ENCODE measurements at places on chromosomes 13 and 19.

DNA sequence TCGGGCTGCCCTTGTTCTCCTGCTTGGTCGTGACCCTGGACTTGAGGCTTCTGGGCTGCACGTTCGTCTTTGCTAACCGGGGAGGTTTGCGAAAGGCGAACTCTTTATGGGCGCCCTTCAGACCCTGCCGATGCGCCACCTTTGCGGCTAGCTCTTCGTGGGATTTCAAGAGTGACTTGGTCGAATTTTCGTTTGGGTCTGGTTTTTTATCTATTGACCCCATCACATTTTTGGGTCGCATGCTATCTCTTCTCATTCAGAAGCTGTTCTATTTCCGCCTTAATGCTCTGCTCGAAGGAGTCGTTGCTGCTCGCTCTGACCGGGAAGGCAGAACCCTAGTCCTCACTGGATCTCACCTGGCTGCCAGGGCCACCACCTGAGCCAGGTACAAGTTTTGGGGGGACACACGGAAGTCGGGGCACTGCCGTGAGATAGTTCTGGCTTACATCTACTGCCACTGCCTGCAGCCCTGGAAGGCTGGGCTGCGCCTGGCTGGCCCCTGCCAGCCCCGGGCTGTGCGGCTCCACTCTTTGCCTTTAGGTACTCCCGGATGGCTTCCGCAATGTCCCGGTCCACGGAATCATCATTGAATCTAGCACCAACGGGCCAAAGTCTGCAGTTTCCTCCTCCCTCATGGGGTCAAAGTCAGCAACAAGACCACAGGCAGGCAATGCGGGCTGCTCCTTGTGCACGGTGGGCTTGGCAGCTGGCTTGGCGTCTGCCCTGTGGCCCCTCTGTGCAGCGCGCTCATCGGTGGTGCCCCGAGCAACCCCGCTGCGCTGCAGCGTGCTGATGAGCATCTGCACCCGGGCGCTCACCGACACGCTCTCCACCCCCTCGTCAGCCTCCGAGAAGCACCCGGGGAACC lies 16.2 kb downstream of the RB1 start:
- no peak for DNase-seq

DNA sequence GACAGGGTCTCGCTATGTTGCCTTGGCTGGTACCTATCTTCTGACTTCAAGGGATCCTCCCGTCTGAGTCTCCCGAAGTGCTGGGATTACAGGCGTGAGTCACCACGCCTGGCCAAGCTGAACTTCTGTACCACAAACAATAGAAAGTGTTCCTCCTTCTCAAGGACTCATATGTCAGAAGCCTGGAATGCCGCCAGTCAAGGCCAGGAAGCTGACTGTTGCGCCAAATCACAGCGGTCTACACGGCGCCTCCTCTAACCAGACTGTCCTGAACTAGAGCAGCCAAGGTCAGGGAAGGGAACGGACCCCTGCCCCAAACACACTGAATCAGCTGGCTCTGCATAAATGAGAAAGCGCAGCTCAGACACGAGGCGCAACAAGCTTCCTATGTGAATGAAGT lies 14.6 kb downstream of the RAB20 start:
- DNase-seq: no peak

- DNase-seq: no peak
Measured at GRCh38 chr19:1311543-1312091, 25.9 kb downstream of the EFNA2 start.

- no peak for DNase-seq
Measured at GRCh38 chr19:18128044-18128443, 24.9 kb upstream of the PIK3R2 start.

DNA sequence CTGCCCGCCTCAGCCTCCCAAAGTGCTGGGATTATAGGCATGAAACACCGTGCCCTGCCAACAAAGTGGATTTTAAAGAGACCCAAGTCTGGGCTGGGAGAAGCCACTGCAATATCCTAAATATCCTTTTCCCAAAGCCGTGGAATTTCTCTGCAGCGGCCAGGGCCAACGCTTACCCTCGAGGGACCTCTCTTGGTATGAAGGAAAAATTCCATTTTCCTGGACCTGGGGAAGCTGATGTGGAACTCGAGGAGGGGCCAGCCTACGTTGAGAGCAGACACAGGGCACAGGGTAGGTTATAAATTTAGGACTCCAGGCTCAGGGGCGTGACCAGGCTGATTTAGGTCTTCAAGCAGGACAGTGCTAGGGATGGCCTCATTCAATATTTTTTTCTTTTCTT lies 17.7 kb upstream of the UPF1 start:
- DNase-seq: no peak

- DNase-seq: no peak
Measured at GRCh38 chr13:80086304-80086721, 254.6 kb downstream of the SPRY2 start.

- no peak for DNase-seq
Measured at GRCh38 chr19:1914826-1915341, 9.7 kb downstream of the ADAT3 start.

DNA sequence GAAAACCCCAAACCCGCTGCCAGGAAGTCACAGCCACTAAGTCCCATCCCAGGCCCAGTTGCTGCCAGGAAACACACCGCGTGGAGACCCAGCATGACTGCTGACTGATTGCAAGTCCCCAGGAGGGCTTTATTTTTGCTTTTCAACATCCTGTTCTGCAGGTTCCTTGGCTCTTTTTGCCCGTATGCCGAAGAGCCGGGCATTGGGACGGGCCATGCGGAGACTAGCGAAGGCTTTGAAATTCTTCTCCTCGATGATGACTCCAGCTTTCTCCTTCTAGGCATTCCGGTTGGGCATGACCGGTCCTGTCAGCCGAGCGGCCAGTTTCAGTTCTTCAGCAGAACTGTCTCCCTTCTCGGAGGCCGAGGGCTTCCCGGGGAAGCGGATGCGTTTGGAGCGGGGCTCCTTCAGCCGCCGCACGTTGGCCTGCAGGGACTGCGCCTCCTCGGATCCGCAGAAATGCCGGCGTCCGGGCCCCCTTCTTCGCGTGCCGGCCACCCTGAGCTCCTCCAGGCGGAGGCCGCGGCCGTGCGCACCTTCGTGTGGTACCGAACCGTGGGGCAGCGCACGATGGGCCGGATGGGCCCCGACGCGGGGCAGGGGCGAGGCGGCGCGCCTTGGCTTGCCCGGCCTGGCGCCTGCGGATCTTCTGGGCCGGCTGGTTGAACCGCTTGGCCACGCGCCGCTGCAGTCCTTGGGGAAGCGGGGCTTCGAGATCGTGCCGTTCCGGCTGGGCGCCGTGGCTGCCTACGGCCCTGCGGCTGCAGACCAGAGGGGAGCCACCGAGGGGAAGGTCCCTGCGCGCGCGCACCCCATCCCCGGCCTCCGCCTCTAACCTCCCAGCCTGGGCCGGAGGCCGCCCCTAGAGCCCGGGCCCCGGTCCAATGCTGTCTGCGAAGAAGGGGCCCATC lies 15.2 kb downstream of the ZSCAN5C start:
- DNase-seq: no peak

DNA sequence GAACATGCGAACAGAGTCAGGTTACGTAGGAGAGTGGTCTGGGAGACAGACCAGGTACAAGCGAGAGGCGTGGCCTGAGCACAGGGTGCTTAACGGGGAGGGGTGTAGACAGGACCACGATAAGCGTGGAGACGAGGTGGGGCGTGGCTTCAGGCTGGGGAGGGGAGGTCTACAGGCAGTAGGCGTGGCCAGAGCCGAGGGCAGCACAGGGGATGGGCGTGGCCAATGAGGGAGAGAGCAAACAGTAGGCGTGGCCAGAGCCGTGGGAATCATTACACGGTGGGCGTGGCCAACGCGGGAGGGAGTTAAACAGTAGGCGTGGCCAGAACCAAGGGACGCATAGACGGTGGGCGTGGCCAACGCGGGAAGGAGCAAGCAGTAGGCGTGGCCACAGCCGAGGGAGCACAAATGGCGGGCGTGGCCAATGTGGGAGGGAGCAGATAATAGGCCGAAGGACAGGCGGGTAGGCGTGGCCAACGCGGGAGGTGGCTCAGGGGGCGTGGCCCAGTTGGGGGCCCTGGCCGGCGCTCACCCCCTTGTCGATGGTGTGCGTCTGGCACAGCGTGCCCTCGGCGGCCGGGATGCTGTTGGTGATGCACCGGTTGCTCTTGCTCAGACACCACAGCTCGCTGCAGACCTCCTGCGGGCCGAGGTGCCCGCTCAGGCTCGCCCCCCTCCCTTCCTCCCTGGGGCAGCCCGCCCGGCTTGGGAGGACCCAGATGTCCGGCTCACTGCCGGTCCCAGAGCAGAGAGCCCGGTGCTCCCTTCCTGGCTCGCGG lies 15.2 kb upstream of the MYO1F start:
- DNase-seq: peak; percentile 96

GRCh38 chr19:43789029-43789428 lies 8.3 kb upstream of the KCNN4 start:
- DNase-seq: no peak

GRCh38 chr13:75395901-75396300 lies 86.1 kb downstream of the TBC1D4 start:
- DNase-seq: no peak

DNA sequence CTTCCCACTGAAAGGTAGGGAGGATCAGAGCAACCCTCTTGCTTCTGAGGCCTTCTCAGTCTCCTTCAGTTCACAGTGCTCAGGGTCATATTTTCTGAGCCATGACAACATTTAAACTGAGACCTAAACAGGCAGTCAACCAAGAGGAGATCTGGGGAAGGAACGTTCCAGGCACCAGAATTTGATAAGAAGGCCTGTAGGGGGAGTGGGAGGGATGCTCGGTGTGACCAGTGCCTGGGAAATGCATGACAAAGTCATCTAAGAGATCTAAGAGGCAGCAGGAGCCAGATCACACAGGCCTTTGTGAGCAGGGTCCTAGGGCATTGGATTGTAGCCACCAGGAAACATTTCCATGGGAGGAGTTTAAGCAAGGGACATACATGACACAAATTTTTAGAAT lies 71.6 kb downstream of the SHISA2 start:
- DNase-seq: no peak

- DNase-seq: no peak
Measured at GRCh38 chr19:9329999-9330398, 6.0 kb downstream of the ZNF559 start.

DNA sequence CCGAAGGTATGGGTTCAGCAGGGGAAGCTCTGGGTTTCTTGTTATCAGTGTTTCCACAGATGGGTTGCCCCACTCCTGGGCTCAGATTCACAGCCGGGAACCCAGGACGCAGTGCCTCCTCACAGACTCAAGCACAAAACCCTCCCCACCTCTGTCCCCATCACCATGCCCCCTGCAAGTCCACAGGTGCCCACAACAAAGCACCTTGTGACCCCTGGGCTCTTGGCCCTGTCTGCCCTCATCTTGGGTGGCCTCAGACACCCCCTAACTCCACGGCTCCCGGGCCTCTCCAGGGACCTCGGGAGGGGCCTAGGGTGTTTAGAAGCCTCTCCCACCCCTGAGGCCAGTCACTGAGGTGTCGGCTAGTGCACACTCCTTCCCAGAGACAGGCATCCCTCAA lies 231.7 kb downstream of the TUBA3C start:
- DNase-seq: no peak

- no peak for DNase-seq
Measured at GRCh38 chr13:49399801-49400472, 43.9 kb downstream of the CAB39L start.

DNA sequence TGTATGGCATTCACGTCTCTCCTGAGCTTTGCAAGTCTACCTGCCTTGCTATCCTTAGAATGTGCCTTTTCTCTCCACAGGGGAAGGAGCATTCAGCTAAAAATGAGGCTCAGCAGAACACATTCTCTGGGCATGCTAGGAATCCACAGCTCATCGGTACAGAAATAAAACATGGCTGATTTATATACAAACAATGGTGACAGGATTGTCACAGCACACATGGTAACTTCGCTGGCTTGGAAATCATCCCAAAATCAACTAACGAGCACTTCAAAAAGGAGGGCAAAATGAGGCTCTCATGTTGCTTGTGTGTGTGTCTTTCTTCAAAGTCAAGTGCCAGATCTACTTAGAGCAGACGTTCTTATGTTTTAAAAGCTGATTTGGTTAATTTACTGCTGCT lies 373.0 kb downstream of the FGF14 start:
- no peak for DNase-seq

DNA sequence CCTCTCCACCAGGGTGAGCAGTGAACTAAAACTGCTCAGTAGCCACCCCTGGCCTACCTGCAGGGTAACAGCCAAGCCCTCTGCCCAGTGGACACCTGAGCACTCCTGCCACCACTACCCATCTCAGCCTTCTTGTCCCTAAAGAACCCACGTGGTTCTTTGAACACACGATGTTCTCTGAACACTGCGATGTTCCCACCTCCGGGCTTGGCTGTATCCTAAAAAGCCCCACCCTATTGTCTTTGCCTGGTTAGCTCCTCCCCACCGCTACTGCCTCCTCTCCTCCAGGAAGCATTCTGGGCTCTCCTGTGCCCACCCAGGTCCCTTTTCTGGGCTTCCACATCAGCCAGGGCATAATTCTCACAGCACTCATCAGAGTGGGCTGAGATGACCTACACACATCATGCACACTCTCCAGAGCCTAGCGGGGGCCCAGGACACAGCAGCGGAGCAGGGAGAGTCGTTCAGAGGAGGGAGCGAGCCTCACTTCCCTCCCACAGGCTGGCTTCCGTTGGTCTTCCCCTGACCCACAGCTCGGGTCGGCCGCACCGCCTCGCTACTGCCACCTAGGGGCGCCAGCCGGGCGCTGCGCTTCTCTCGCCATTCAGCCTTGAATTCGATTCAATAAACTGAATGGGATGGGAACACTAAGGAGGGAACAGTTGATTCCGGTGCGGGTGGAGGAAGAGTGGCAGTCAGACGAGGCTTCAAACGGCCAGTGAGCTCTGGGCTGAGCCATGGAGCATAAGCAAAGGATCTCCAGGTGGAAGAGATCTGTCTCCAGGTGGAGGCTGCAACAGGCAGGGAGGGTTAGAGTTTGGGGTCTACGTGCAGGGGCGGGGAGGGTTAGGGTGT lies 3.2 kb downstream of the ELAVL1 start:
- peak; percentile 77 for DNase-seq

GRCh38 chr13:51643105-51643881 lies 59.0 kb downstream of the WDFY2 start:
- DNase-seq: no peak

GRCh38 chr13:94607939-94608338 lies 6.3 kb downstream of the GPR180 start:
- DNase-seq: no peak

DNA sequence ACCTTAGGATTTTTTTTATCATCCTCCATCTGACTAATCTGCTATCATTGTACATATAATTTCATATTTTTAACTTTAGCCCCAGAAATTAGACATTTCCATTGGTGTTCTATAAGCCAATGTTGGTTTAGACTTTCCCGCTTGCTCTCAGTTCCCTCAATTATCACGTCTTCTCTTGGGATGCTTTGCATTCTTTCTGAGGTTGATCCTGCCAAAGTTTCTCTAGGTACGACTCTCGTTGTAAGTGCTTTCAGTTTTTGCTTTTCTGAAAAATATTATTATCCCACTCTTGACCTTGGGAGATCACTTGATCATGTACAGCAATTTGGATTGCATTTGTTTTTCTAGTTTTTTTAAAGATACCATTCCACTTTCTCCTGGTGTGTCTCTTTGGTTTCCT lies 270.2 kb downstream of the IRS2 start:
- no peak for DNase-seq

- DNase-seq: no peak
Measured at GRCh38 chr13:26678796-26679195, 81.8 kb downstream of the GPR12 start.

GRCh38 chr13:46684287-46685001 lies 112.5 kb downstream of the ESD start:
- DNase-seq: no peak

All from activated T-cell treated with anti-CD3 and anti-CD28 coated beads for 48 hours (primary cell).